CD4-positive, alpha-beta T cell treated with Interleukin-4 for 1 hour (primary cell): ENCODE measurements at places on chromosomes 5 and 9.

GRCh38 chr9:130198501-130199179 is 26.4 kb downstream of the NCS1 start:
- no peak for DNase-seq

- no peak for DNase-seq
Measured at GRCh38 chr5:150295172-150295634, 5.6 kb upstream of the CAMK2A start.

DNA sequence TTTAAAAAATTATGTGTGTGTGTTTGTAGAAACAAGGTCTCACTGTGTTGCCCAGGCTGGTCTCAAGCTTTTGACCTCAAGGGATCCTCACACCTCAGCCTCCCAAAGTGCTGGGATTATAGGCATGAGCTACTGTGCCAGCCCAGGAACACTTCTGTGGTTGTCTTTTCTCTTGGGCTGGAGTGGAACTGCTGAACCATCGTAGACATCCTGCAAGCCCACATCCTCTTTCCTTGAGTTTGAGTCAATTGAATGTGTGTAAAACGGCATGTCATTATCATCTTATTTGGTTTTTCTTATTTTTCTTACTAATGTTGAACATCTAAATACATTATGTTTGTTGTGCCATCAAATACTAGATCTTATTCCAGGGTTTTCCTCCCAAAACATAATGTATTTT is 40.0 kb downstream of the EHMT1 start:
- no peak for DNase-seq

GRCh38 chr5:83467371-83468035 is 4.0 kb upstream of the VCAN start:
- no peak for DNase-seq

DNA sequence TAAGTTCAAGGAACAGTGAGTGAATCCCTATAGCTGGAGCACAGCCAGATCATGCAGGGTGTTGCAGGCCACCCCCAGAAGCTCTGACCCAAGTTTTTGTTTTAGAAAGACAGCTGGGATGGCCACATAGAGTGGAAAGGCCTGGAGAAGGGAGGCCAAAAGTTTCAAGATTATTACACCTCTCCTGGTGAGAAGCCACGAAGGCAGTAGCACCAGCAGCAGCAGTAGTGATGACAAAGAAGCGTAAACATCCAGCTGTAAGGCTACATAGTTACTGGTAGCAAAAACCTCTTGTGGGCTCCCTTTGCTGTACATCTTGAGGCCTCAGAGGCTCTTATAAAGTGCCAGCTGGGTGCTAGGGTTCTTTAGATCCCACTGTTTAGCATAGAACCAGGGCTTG is 11.8 kb downstream of the ADAMTSL1 start:
- no peak for DNase-seq
